Stimulated activated CD4-positive, alpha-beta T cell treated with anti-CD3 and anti-CD28 coated beads, Interleukin-1b, Interleukin-23, amount 100 ng/mL, for 4 hours (primary cell): ENCODE measurements at places on chromosomes 13 and 19.

DNA sequence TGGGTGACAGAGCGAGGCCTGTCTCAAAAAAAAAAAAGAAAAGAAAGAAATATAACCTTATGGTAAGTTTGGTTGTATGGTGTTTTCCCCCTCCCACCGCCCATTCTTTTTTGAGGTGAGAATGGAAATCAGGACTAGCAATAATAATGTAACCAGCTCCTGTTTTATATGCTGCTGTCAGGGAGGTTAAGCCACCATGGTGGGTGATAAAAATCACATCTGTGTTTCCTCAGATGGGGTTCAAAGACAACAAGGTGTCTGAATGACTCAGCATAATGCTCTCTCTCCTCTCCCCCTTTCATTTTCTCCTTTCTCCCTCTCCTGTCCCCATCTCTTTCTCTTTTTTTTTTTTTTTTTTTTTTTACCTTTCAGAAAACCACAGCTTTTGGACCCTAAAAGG, 28.3 kb upstream of the GARRE1 start:
- DNase-seq: no peak

GRCh38 chr19:11179716-11180297, 17.5 kb downstream of the KANK2 start:
- no peak for DNase-seq

DNA sequence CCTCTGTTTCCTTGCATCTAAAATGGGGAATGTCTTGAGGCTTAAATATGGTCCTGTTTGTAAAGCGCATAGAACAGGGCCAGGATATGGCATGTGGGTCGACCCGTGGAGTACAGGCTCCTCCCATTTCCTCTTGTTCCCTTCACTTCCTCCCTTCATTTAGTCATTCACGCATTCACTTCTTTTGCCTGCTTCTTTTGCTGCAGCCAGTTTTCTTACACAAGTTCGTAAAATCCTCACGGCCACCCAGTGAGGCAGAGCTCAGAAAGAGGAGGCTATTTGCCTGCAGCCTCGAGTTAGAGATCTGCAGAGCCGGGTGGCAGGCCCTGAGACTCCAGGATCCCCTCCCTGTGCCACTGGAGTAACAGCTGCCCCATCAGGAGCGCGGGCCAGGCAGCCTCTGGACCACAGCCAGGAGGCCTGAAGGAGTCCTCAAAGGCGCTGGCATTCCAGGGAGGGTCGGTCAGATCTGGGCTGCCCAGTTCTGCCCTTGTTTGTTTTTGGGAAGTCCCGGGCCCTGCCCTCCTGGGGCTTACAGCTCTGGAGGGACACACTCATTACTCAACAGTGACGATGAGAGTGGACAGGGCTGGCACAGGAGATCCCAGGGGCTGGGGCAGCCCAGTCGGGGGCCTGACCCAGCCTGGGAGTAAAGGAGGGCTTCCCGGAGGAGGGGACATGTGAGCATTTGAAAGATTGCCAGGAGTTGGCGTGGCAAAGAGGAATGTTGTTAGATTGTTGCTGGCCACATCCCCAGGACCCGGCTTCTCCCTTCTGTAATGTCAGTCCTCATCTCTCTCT, 4.6 kb downstream of the PPP5C start:
- no peak for DNase-seq

DNA sequence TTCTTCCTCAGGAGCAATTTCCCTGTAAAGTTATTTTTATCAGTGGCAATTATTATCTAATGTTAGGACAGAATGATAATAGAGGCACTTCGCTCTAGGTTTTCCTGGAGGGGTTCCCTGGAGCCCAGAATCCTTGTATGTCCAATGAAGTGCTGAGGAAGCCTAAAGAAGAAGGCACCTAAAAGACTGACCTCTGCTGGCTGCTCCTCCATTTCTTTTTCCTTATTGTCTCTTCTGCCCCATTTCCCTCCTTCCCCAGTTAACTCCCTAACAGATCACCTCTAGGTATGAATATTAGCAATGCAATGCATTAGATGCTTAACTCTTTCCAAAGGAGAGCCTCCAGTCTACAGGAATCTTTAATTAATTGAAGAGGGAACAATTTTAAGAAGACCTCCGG, 985.4 kb downstream of the DIAPH3 start:
- DNase-seq: no peak

- no peak for DNase-seq
Measured at GRCh38 chr13:35378939-35379338, 97.5 kb downstream of the MAB21L1 start.

GRCh38 chr19:3857449-3858003, 11.3 kb downstream of the ZFR2 start:
- no peak for DNase-seq

DNA sequence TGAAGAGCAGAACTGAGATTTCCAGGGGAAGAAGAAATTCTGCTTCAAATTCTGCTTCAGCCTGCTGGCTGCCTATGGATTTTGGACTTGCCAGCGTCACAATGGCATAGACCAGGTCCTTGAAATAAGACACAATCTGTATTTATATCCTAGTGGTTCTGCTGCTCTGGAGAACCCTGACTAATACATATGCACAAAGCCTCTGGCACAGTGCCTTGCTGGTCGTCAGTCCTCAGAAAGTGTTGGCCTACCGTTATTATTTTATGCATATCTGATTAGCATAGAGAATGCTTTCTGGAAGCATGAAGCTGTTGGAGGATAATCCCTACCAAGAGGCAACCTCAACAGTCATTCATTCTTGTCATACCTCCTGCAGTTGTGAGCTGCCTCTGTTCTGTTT, 213.7 kb downstream of the B3GLCT start:
- DNase-seq: no peak

- no peak for DNase-seq
Measured at GRCh38 chr13:36915106-36915505, 4.9 kb downstream of the SMAD9 start.

DNA sequence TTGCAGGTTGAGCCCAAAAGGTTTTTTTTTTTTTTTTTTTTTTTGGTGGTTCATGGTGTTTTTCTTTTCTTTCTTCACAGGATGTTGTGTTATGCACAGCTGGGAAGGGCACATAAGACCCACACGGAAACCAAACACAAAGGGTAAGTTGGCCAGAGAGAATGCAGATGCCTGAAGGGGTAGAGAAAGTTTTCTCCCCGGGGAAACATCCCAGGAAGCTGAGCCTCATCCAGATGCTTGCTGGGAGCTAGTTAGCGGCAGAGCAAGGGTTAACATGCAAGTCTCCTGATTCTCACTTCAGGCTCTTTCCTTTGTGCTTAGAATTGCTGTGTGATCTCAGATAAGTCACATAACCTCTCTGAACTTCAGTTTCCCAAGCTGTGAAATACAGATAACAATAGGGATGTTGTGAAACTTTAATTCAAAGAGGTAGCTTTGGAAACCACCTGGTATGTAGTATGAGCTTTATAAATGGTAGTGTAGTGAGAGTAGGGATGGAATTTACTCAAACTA, 3.1 kb downstream of the ADGRE1 start:
- no peak for DNase-seq

DNA sequence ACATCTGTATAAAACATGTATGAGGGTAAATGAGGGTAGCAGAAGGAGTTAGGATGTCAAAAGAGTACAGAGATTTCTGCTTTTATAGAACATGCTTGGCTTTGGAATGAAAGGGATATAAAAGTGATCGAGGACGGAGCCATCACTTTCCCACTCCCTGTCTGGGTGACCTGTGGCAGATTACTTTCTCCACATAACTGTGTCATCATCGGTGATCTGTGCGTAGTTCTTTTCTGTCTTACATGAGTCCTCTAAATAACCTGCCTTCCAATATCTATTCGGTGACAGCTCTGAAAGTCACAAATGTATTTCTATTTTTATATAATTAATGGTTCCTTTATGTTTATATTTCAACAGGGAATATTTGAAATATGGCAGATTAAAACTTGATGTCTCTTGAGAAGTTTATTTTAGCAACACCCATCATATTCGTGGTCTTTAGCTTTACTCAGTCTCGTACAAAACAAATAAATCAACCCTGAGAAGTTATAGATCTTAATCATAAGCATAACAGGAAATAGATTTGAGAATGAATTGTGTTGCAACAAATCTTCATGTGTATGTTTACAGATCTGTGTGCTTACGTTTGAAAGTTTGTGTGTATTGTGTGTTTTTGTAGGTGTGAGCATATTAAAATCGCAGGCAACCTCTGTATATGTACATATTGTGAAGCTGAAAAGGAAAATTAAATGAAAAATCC, 1094.3 kb downstream of the EFNB2 start:
- no peak for DNase-seq

- DNase-seq: no peak
Measured at GRCh38 chr13:84894749-84895148, 904.5 kb downstream of the SLITRK6 start.

DNA sequence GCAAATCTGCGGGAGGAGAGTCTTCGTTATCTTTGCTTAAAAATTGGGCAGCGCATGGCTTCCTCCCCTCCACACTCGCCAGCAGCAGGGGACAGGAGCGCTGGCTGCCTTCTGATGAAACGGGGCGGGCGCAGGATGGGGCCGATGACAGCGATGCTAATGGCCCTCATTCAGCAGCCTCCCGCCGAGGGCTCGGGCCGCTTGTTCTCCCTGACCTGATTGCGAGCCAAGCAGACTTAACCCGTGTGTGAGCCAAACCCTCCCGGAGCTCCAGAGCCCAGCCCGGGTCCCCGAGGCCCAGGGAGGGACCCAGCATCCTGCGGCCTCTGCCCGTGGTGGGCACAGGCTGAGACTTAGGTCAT, 90.3 kb downstream of the KDM4B start:
- DNase-seq: no peak

DNA sequence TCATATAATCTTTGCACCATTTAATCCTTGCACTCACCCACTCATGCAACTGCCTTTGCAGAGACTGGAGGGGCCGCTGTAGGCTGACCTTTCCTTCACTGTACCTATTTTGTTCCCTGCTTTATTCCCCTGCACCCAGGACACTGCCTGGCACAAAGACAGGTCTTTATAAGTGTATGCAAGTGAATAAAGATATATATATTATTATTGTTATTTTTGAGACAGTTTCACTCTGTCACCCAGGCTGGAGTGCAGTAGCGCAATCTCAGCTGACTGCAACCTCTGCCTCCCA, 3.8 kb downstream of the ALOX5AP start:
- no peak for DNase-seq

- DNase-seq: no peak
Measured at GRCh38 chr13:48411147-48411794, 1.6 kb downstream of the LPAR6 start.

- no peak for DNase-seq
Measured at GRCh38 chr13:27627380-27627779, 5.7 kb downstream of the POLR1D start.

GRCh38 chr13:29716493-29716892, 121.0 kb upstream of the SLC7A1 start:
- DNase-seq: no peak

DNA sequence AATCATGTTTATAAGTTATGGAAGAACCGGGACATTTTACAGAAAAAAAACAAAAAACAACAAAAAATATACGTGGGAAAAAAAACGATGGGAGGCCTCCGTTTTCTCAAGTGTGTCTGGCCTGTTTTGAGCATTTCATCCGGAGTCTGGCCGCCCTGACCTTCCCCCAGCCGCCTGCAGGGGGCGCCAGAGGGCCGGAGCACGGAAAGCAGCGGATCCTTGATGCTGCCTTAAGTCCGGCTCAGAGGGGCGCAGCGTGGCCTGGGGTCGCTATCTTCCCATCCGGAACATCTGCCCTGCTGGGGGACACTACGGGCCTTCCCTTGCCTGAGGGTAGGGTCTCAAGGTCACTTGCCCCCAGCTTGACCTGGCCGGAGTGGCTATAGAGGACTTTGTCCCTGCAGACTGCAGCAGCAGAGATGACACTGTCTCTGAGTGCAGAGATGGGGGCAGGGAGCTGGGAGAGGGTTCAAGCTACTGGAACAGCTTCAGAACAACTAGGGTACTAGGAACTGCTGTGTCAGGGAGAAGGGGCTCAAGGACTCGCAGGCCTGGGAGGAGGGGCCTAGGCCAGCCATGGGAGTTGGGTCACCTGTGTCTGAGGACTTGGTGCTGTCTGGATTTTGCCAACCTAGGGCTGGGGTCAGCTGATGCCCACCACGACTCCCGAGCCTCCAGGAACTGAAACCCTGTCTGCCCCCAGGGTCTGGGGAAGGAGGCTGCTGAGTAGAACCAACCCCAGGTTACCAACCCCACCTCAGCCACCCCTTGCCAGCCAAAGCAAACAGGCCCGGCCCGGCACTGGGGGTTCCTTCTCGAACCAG, 1.8 kb upstream of the APOE start:
- DNase-seq: peak; percentile 77

DNA sequence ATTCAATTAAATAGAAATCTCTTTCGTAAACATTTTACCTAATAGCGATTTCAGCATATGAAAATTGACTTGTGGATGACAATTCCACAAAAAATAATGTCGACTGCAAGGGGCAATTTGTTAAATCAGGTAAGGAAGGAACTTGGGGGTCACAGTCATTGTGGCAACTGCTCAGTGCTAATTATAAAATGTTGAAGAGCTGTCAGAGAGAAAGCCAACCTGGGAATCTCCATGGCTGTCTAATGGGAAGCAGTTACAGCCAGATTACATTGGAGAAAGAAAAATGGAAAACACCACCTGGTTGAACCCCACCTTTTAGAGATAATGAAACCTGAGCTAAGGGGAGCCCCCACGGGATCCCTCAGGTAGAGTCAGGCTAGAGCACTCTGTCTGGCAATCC, 373.9 kb downstream of the FOXO1 start:
- no peak for DNase-seq

- no peak for DNase-seq
Measured at GRCh38 chr19:50723735-50724521, 764 bp downstream of the CLEC11A start.

DNA sequence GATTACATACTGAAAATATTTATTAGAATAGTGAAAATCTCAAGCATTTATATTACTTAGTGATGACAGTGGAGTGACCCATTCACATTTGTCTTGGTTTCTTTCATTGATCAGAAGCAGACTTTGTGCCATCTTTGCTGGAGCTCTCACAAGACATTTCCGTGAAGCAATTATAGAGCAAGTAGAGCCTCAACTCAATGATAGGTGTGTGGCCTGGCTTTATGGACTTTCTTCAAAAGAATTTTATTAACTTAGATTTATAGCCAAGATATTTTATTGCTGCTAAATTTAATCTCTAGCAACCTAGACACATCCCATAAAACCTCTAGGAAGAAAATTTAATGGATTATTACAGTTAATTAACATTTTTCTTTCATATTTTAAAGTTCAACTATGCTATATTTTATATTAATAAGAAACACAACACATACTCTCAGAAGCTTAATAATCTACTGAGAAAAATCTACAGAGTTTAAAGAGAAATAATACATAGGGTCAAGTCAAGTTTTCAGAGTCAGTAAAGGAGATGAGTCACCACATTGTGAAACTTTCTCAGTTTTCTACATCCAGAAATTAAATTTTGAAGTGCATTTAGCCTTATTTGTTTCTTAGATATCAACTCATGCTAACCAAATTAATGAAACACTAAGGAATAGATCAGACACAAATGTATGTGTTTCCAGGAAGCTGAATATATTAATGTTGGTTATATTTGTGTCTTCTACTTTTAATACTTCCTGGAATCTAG, 160.5 kb downstream of the LACC1 start:
- DNase-seq: no peak

DNA sequence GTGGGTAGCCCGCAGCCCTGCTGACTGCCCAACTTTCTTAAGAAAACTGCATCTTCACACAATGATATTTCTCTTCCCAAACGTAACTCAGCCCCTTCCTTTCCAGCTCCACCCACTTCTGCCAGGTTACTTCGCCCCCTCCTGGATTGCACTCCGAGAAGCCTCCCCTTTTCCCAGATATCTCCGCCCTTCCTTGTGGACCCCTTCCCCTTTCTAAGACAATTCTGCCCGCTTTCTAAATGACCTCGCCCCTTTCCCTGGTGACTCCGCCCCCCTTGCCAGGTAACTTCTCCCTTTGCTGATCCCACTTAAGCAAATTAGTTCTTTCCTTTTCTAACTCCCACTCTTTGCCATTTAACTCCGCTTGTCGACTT, 2.6 kb downstream of the VSIG10L start:
- DNase-seq: peak; percentile 20
